ENCODE measurements at places on chromosomes 2 and 18.

- DNase-seq, result no peak
These were observed 153.5 kb downstream of the AGPS start for GRCh38 chr2:177545981-177546585.

DNA sequence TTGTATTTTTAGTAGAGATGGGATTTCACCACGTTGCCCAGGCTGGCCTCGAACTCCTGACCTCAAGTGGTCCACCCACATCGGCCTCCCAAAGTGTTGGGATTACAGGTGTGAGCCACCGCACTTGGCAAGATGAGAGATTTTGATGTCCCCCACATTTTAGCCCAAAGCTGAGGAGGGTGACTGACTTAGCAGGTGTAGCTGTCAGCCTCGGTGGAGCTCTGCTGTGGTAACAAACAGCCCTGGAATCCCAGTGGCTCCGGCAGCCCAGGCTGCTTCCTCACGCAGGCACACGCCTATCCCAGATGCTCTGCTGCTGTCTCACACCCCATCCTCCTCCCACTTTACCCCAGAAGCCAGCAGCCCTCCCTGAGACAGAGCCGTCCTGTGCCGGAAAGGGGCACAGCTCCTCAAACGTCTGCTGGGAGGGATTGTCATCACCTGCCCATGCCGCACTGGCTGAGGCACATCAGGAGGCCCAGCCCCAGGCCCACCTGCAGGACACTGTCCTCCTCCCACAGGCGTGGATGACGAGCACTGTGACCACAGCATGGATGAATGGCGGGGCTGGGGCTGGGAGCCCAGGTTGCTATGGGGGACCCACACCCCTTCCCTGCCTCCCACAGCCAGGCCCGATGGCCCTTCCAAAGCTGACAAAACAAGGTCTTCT lies 10.6 kb upstream of the BOK start:
- no peak for DNase-seq

DNA sequence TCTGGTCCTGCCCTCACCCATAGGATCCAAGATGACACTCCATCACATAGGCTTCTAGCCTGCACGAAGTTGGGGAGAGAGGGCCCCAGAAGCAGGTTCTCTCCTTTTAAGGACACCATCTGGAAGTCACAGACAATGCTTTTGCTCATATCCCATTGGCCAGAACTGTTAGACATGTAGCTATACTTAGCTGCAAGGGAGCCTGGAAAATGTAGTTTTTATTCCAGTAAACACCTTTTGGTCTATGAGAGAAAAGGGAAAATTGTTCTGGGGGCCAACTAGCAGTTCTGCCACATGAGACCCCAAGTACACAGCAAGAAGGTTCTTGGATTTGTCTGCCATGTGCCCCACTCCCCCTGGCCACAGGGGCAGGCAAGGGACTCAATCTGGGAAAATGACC lies 206.1 kb downstream of the ZFP36L2 start:
- DNase-seq, result no peak

- no peak for DNase-seq
These were observed at the start of gene CHST10 for GRCh38 chr2:100416935-100417710. CHST10 (minus strand) TSS chr2:100417668; CDS start chr2:100406675, 10,993 bp downstream.

DNA sequence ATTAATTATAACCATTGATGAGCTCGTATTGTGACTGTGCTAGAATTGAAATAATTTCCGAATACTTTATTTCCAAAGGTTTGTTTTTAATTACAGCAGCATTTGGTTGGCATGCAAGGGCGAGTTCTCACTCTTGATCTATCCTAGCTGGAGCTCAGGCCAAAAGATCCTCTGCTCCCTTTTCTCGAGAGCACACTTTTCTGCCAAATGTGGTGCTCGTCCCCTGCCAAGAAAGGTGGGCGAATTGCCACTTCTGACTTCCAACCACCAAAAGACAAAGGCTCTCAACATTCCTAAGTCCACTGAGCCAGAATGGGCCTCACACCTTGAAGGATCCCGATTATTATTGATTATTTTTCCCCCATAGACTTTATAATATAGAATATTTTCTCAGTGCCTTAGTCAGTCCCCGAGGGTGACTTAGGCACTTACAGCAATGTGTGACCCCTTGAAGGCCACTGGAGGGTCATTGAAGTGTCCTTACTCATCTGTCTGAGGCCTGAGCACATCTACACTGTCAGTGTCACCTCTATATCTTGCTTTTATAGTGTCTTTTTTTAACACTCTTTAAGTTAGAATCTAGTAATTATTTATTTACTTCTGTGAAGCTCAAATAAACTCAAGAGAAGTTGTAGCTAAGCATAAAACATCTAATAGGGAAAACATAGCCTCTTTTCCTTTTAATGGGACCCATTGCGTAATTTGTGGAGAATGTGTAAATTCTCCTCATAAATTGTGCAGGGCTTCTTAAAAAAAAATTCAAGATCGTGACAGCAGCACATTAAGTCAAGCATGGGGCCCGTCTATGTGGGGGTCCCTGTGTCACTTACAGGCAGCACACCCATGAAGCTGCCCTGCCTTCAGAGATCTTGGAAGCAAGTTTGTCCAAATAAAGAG lies 98.3 kb downstream of the MEIS1 start:
- no peak for DNase-seq

DNA sequence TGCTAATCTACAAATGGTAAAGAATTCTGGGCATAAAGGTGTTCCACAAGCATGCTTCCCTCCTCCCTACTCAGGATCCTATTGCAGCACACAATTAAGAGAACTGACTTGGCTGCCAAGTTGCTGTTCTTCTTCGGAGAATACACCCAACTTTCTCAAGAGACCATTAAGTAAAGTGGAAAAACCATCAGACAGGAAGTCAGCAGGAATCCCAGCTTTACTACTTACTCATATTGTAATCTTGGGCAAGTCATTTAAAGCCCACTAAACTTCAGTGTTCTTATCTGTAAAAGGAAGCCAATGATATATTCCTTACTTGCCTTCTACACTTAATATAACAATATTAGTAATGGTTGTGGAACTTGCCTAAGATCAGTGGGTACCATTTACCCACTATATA lies 37.8 kb downstream of the PSTPIP2 start:
- DNase-seq, result no peak

- DNase-seq, result no peak
These were observed 13.5 kb downstream of the CBLN2 start for GRCh38 chr18:72530622-72531021.

DNA sequence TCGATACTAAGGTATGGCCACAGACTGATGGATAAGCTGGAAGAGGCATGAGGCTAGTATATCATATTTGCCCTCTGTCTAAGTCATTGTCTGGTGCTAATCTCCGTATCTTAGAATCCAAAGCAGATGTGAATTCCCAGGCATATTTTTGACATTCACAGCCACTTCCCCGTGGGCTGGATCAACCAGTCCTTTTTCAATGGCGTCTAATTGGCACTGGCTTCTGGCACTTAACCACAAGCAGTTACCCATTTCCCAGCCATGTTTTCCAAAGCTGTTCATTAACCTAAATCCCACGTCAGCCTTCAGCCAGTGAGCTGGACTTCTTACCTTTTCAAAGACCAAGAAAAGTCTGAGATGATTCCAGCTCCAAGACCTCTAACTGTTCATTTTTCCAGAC lies 20.7 kb upstream of the ZNF407 start:
- DNase-seq, result no peak

- no peak for DNase-seq
These were observed 256.7 kb upstream of the TNP1 start for GRCh38 chr2:217116610-217117009.

DNA sequence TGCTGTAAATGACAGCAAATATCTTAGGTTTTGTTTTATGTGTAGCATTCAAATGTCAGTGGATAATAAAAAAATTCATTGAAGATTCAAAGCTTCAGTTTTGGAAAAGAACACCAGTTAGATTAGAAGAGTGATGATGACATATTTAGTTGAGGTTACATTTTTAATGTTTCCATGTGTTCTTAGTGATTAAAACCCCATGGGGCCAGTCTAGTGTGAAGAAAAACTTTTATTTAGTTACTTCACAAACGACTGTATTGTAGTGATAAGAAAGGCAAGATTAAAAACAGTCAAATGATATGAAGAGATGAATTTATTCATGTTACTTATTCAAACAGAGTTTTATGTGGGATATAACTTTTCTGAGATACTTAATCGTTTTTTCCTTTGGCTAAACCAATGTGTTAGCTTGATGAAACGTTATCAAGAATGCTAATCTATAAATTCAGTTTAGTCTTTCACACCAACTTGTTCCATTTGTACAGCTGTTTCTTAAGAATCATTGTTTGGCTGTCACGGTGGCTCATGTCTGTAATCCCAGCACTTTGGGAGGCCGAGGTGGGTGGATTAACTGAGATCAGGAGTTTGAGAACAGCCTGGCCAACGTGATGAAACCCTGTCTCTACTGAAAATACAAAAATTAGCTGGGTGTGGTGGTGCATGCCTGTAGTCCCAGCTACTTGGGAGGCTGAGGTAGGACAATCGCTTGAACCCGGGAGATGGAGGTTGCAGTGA lies 11.6 kb downstream of the BMPR2 start:
- DNase-seq, result no peak

DNA sequence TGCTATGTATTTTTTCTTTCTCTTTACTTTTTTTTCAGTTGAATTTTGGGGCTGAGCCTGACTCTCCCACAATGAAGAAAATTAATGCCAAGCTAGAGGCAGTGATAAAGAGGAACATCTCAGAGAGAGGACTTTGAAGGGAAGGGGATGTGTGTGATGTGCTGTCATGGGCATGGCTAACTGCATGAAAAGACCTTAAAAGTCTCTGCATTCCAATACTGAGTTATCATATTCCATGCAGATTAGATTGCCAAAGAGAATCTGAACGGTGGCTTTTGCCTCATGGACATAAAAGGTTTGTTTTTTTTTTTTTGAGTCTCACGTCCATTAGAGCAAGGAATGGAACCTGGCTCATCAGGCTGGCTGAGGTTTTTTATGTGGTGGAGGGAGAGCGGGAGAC lies 213.9 kb downstream of the PIK3C3 start:
- DNase-seq, result no peak

- no peak for DNase-seq
These were observed 5.7 kb upstream of the OTOS start for GRCh38 chr2:240146141-240146561.

DNA sequence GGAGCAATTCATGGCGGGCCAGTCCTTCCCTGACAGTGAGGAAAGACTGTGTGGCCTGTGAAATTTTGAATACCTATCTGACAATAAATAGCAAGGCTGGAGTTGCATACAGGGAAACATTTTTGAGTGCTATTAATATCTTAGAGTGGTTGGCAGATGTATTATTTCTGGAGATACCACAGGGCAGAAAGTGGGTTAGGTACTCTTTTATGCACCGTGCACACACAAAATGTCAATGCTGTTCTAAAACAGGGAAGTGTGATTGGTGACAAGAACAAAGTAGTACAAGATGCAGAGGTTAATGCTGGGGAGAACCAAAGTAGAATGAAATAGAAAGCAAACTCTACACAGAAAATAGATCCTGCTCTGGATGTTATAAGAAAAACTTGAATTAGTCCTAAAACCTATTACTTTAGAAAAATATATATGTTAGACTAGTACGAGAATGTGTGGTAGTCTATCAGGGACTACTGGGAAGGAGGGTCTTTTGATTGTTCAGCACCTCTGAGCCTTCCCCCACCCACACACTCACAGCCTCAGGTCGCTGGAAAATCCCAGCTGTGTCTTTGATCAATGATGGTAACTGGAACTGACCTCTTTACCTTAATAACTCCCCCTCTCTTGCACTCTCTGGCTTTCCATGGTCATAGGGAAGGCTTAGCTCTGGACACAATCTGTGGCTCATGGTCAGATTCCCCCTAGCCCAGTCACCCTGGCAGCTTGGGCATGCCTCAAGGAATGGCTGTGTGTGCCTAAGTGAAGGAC lies 58.2 kb downstream of the SERPINB8 start:
- DNase-seq, result no peak

- DNase-seq, result no peak
These were observed 798.5 kb downstream of the TRIB2 start for GRCh38 chr2:13515254-13515653.

DNA sequence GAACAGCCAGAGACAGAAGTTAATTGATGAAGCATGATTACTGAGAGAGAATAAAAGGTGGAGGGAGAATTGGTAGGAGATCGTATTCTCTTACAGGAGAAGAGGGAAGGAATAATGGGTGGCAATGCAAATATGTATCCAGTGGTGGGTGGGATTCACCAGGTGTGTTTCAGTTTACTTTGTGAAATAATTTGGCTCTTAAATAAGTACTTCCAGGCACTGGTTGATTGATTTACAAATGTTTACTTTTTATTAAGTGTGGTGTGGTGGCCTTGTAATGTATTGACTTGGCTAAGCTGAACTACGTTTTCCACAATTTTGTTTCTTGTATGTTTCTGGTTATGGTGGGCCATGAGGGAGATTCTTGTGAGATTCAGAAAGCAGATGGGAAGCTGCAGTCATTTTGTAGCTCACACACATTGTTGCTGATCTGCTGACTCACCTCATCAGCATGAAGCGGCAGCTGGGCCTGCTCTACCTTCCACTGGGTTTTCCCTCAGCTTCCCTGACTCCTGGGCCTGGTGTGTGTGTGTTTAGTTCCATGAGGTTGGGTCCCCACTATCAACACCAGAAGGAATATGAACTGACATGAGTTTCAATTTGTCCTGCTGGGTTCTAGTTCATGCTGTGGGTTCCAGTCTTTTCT lies 32.6 kb downstream of the MYL12B start:
- no peak for DNase-seq

DNA sequence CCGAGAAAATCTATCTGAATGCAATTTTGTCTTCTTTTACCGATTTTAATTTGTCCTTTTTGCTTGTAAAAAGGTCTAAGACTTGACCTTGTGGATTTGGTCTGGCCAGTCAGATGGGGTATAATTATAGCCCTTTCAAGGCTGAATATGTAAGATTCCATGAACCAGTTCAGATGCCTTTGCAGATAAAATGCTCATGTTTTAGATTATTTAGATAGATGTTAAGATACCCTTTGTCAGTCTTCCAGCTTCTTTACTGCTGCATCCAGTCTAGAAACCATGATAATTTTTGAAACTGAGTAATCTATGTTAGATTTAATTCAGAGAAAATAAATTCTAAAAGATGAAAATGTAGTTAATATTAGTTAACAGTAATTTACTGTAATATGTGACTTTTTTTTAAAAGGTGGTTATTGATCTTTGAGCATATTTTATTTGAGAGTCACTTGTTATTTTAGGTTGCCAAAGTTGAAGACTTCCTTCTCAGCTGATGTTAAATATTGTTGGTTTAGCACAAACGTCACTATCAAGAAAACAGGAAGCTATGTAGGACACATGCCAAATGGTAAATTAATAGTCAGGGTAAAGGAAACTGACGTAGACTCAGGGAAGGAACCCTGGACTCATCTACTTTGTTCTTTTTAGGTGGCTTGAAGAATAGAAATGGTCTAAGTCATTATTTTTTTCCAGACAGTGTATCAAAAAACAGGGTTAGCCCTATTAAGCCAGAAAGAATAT lies 29.8 kb downstream of the BABAM2 start:
- peak; percentile 89 for DNase-seq

GRCh38 chr2:177537636-177538035 lies 145.1 kb downstream of the AGPS start:
- DNase-seq, result no peak

- DNase-seq, result peak; percentile 12
These were observed 239.5 kb upstream of the REV1 start for GRCh38 chr2:99729104-99730025.

- DNase-seq, result no peak
These were observed 115.0 kb downstream of the GBX2 start for GRCh38 chr2:236052926-236053821.

GRCh38 chr18:79471046-79471445 lies 75.3 kb downstream of the NFATC1 start:
- DNase-seq, result no peak

- no peak for DNase-seq
These were observed 46.4 kb downstream of the UXS1 start for GRCh38 chr2:106147665-106148064.

- DNase-seq, result no peak
These were observed 79.1 kb downstream of the ARHGEF4 start for GRCh38 chr2:130915595-130916437.

GRCh38 chr18:23878336-23878900 lies 136.1 kb upstream of the TTC39C start:
- DNase-seq, result no peak

All from dermis microvascular lymphatic vessel endothelial cell (primary cell).